ENCODE measurements at places on chromosomes 7 and 10. TPM values are rescaled to one million over a fixed set of nuclear protein-coding genes. Genes with fewer than 3 reads are reported as not detected.

DNA sequence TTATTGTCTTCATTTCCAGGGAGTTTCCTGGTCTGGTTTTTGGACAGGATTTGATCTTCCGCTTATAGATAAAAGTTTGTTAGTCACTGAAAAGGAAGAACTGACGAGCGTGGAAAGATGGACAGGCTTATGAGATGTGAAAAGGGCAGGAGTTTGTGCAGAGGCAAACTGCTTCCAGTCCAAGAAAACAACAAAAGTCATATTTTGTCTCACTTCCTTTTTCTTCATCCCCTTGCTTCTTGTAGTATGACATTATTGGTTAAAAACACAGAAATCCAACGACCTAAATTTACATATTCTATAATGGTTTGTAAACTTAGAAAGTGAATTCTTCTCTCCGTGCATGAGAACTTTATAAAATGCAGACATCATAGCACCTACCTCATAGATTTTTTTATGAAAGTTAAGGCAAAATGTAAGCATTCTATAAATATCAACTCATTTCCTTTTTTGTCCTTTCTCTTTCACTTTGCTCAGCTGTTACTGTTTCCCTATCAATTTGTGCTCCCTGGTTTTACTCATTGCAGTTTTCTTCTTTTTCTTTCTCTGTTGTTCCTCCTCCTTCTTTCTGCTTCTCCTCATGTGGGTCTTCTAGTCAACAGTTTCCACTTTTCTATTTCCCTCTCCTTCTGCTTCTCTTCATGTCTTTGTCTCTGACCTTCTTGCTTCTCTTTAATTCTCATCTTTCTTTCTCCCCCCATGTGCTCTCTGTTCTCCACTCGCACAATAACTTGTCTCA lies 370.2 kb downstream of the ARL4A start:
- no peak for DNase-seq

DNA sequence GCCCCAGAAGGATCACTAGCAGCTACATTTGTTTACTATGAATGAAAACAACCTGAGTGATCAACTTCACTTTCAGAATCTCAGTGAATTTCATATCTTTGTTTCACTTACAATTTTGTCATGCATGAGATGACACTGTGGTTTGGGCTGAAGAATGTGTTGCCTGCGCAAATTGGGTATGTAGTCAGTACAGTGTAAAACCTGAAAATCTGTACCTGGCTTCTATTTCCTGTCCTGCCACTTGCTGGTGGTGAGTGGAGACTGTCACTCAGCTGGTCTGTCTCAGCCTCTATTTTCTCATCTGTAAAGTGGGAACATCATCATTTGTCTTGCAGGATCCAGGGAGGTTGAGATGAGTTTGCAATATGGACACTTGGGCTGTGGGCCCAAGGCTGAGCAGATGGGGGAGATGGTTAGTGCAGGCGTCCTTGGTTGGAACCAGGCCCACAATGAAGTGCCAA lies 118.0 kb downstream of the WDFY4 start:
- no peak for DNase-seq

DNA sequence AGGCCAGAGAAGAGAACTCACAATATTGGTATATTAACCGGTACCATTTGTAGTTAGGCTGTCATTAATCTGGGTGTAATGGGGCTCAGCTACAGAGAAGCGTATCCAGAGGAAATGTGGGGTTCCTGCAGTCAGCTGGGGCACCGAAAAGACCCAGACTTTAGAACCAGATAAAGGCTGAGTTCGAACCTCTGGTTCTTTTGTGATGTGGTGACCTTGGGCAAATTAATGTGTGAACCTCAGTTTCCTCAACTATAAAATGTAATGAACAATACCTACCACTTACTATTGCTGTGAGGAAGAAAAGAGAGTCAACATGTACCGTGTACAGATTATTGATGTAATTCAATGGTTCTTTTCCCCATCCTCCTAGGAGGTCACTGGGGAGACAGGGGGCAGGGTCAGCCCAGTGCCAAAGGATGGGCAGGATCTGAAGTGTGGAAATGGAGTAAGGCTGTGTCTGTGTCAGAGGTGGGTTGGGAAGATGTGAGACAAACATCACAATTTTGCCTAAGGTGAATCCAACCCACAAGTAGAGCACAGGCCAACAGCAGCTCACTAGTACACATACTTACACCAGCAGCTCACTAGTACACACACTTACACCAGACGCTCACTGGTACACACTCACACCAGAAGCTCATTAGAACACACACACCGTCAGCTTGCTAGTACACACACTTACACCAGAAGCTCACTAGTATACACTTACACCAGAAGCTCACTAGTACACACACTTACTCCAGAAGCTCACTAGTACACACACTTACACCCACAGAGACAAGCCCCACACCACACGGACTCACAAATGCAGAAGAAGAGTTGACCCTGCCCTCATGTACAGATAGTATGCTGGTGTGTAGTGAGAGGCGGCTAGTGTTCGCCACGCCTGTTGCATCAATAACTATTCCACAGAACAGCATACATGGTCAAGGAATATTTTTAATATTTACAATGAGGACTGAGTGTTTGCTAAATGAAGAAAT lies 28.0 kb downstream of the PRSS2 start:
- DNase-seq, result no peak

GRCh38 chr10:79229071-79229541 lies 118.2 kb upstream of the PPIF start:
- DNase-seq, result no peak

- no peak for DNase-seq
These were observed 825 bp downstream of the ZNF862 start for GRCh38 chr7:149838992-149839408.

- DNase-seq, result no peak
These were observed 16.1 kb downstream of the SNX10 start for GRCh38 chr7:26307791-26308190.

- DNase-seq, result no peak
These were observed 66.2 kb upstream of the SRPK2 start for GRCh38 chr7:105454921-105455320.

- peak; percentile 38 for DNase-seq
These were observed 9.7 kb upstream of the CHST12 start for GRCh38 chr7:2393706-2394105.

- DNase-seq, result no peak
These were observed 150.7 kb upstream of the PRR15 start for GRCh38 chr7:29412912-29413311.

DNA sequence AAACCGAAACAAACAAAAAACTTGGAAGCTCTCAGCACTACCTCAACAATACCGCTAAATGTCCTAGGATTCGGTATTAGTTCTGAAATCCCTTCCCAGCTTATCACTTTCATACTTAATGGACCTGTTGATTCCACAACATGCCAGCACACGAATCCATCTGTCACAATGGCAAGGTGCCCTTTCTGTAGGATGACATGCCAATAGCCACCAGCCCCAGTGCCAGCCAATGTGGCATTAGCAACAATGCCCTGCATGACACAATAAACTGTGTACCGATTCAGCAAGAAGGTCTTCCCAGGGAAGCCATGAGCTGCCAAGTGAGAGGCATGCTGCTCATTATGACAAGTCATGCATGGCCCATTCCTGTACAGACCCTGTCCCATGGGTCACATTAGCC lies 35.6 kb upstream of the CHCHD3 start:
- DNase-seq, result no peak

DNA sequence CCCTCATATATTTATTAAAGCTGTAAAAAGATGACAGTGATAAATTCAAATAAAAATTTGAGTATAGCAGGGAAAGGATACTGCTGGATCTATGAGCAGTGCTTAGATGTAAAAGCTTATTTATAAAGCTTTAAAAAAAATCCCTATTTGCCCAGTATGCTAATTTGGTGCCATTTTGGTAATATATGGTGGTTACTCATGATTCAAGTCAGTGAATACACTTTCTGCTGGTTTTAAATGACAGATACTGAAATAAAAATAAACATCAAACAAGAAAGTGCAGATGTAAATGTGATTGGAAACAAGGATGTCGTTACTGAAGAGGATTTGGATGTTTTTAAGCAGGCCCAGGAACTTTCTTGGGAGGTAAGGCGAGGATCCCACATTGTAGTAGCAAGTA lies 134.4 kb upstream of the SAMD8 start:
- no peak for DNase-seq

GRCh38 chr7:31312889-31313288 lies 27.6 kb downstream of the NEUROD6 start:
- no peak for DNase-seq

DNA sequence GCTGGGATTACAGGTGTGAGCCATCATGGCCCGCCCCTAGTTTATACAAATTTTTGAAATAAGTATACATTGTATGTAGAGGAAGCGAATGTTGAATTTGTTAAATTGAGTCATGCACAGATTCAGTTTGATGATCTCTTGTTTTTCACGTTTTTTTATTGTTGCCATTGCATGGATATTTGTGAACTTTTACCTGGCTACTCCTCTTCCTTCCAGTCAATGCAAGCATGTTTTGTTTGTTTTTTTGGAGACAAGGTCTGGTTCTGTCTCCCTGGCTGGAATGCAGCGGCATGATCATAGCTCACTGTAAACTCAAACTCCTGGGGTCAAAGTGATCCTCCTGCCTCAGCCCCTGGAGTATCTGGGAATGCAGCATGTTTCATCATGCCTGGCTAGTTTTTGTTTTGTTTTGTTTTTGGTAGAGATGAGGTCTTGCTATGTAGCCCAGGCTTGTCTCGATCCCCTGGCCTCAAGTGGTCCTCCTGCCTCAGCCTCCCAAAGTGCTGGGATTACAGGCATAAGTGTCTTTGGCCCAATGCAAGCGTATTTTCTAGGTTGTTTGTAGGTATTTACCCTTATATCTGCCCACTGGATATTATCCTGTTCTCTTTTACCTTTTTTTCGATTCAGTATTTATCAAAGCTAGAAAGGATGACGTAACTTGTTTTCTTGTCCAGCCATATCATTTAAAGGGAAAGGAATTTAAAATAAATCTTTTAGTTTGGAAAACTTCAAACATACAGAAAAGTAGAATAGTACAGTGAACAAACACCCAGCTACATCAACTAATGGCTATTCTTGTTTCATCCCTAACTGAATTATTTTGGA lies 11.0 kb downstream of the LCOR start:
- DNase-seq, result no peak

- no peak for DNase-seq
These were observed 141.6 kb upstream of the GDF10 start for GRCh38 chr10:47158116-47159071.

DNA sequence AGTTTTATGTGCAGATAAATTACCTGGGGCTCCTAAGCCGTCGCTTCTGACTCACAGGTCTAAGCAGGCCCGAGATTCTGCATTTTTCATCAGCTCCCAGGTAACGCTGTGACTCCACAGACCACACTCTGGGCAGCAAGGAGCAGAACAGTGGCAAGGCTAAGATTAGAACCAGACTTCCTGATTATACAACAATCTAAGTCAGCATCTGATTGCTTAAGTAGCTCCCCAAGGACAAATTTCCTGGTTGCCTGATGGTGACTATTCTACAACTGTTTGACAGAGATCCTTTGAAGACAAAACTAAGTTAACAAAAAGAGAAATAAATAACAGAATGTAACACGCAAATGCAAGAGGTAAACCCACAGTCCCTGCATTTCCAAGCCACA lies 69.0 kb downstream of the CREB3L2 start:
- no peak for DNase-seq

CALHM1 gene
- total RNA-seq, result not detected

OPN4 gene
- total RNA-seq, result 0.40 TPM

CYP2E1 gene
- 1.00 TPM for total RNA-seq

PAX4 gene
- total RNA-seq, result not detected

TBX20 gene
- 124 TPM for total RNA-seq

COBL gene
- 76.5 TPM for total RNA-seq

MMP21 gene
- total RNA-seq, result not detected

LOXL4 gene
- 0.51 TPM for total RNA-seq

Data from Right ventricle myocardium superior (tissue), 1 donor.